ENCODE measurements at places on chromosomes 12 and 14. TPM values are rescaled to one million over a fixed set of nuclear protein-coding genes. Genes with fewer than 3 reads are reported as not detected.

DNA sequence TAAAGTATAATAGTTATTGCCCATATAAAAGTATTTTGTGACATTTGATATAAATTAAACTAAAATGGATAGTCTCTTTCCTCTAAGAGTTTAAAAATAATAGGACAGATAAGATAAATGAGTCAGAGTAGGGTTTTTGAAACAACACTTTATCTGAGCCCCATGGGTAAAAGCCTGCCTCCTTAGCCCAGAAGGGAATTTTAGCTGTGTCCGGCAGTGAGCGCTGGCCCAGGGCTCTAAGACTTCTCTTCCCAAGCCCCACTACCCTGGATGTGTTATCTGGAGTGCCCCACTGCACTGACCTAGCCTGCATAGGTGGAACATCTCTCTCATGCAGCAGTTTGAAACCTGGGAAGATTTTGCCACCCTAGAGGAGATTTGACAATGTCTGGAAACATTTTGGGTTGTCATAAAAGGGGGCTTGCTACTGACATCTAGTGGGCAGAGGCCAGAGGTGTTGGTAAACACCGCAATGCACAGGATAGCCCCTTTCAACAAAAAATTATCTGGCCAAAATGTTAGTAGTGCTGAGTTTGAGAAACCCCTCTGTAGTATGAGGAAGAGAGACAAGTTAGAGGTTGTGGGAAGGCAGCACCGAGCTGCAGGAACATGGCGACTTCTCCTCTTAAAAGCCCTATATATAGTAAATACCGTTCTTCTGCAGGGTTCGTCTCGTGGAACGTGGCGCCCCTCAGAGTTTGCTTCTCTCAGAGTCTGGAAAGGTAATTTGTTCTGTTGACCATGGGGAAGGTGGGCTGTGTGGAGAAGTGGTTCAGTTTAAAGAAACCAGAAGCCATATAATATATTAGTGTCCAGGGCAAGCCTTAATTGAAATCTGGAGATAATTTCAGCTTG, 29.3 kb upstream of the ATF1 start:
- no peak overlapping the region for H3K27ac ChIP-seq
- peak; percentile 30 for DNase-seq
- H3K4me3 ChIP-seq: no peak overlapping the region
- H3K27me3 ChIP-seq: no peaks in the 10 kb centered on the region

DNA sequence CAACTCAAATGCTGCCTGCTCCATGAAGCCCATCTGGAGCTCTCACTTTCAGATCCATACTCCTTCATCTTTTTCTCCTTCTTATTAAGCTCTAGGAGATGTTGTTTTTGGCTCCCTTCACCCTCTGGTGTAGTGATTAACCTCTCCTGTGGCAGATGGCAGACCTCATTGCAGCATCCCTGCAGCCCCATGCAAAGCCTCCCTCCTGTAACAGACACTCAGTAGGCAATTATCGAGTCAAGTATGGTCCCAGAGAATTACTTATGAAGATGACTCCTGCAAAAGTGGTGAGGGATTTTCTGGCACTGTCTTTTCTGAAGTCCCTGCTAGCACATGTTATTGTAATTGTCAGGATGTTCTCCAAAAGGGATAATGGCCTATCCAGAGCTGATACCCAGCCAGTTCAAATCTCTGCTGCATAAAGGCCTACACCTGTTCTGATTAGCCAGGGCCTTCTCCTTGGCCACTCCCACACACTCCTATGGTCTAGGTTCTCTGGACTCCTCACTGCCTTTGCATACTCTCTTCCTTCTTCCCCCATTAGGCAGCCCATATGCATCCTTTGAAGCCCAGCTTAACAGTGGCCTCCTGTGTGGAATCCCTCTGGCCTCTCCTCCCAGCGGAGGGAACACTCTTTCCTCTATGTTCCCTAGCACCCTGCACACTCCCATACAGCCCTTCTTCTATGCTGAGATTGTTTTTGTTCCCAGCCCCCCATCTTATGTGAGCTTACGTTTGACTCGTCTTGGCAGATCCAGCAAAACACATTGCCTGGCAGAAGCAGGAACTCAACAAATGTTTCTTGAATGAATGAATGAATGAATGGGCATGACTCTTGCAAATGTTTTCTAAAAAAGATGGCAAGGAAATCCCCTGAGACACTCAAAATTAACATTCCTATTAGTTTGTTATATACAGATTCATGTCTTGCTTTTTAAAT, 43.9 kb upstream of the MDM1 start:
- H3K27me3 ChIP-seq: peaks cover 3% of the 10 kb centered on the region
- no peak for DNase-seq
- no peak overlapping the region for H3K4me3 ChIP-seq
- H3K36me3 ChIP-seq: no peaks in the 10 kb centered on the region
- H3K27ac ChIP-seq: no peak overlapping the region

GRCh38 chr14:31200702-31200990, 6.9 kb downstream of the HECTD1 start:
- no peaks in the 10 kb centered on the region for H3K27me3 ChIP-seq
- peaks cover 52% of the 10 kb centered on the region for H3K4me1 ChIP-seq
- DNase-seq: no peak
- no peak overlapping the region for H3K27ac ChIP-seq
- no peak overlapping the region for H3K4me3 ChIP-seq

DNA sequence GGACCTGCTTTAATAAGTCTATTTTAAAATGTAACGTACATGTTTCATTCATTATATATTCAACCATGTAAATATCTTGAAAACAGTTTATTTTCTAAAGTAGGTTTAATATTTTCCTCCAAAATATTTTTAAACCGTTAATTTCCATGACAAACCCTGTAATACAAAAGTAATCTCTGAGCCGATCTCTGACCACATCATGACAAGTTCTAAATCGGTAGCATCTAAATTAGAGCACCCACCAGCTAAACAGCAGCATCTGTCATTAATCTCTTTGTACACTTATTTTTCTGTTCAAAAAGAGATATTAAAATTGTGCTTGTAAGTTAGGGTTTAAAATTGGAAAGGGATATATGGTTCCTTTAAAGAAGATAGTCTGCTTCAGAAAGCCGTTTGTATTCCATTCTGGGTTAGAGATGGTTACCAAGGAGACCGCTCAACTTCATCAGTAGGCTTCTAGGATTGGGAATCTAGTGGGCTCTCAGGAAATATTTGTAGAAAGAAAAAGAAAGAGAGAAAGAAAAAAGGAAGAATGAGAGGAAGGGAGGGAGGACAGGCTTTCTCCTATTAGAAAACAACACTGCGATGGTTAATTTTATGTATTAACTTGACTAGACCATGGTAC, 232.5 kb upstream of the FOXN3 start:
- no peaks in the 10 kb centered on the region for H3K36me3 ChIP-seq
- H3K4me1 ChIP-seq: peaks cover 5% of the 10 kb centered on the region
- H3K27ac ChIP-seq: no peak overlapping the region
- H3K27me3 ChIP-seq: no peaks in the 10 kb centered on the region
- DNase-seq: no peak
- no peak overlapping the region for H3K4me3 ChIP-seq

DNA sequence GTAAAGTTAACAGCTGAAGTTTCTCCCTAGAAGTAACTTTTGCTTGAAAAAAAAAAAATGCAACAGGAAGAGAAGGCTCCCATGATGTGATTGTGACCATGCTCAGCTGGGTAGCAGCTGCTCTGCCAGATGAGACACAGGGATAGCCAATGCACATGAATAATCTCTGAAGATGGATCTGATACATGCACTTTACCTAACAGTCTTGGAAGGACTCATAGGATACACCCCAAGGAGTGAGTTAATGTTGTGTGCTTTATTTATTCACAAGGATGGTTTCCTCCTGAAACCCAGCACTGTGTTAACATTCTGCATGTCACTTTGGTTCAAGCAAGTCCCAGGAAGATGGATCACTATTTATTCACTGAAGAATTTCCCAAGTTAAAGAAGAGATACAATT, 46.5 kb downstream of the NDUFA12 start:
- no peak for DNase-seq
- H3K27me3 ChIP-seq: peaks cover 13% of the 10 kb centered on the region
- no peaks in the 10 kb centered on the region for H3K36me3 ChIP-seq
- no peak overlapping the region for H3K4me3 ChIP-seq
- no peaks in the 10 kb centered on the region for H3K4me1 ChIP-seq

DNA sequence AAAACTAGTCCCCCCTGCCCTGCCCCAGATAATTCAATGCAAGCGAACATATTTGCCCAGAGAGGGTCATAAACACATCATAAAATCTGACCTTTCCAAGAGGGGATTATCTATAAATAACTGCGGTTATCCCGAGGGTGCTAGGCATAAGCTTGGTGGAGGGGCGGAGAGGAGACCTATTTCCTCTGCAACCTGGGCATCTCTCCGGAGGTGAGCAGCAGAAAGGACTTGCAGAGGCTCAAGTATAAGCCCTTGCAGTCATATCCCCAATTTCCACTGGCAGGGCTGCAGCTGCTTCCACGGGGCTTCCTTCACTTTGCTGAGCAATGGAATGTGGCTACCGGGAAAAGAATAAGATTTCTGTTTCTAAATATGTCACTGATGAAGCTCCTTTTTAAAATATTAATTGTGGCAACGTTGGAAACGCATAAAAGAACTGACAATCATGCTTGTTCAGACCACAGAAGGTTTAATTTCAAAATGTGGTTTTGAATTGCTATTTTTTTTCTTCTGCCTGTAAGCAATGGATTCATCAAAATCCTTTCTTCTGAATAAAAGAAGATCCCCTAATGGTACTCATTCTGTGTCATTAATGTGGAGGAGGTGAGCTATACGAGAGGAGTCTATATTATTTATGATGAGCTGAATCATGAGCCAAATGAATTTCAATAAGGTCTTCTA, 268.9 kb upstream of the ATP2B1 start:
- H3K36me3 ChIP-seq: no peaks in the 10 kb centered on the region
- no peak for DNase-seq
- no peak overlapping the region for H3K27ac ChIP-seq

The C14orf180 gene
- not detected for total RNA-seq

The PIWIL1 gene
- not detected for total RNA-seq

The SLC25A21 gene
- total RNA-seq: not detected

DNA sequence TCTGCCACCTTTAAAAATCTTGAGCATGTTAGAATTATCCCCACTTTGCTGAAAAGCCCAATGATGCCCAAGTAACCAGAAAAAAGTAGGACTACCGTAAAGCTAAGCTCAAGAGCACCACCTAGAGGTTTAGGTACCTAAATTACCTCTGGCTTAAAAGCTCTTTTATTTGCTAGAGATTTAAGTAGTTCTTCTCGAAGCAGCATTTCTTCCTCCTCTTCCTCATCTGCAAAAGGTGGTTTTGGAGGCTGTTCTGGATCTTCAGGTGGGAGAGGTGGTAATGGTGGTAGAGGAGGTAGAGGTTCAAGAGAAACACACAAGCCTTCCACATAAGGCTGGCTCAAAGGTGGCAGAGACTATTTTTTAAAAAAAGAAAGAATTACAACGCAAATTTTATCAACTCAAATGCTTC, 26.9 kb downstream of the ZFC3H1 start:
- no peaks in the 10 kb centered on the region for H3K27me3 ChIP-seq
- no peak overlapping the region for H3K27ac ChIP-seq
- H3K4me1 ChIP-seq: peaks cover 20% of the 10 kb centered on the region
- H3K4me3 ChIP-seq: no peak overlapping the region

The PAH gene
- total RNA-seq: not detected

GRCh38 chr14:59262717-59263454, 74.4 kb downstream of the DAAM1 start:
- no peak for DNase-seq
- H3K36me3 ChIP-seq: peaks cover 18% of the 10 kb centered on the region
- H3K4me3 ChIP-seq: no peak overlapping the region
- H3K4me1 ChIP-seq: peaks cover 9% of the 10 kb centered on the region
- H3K27ac ChIP-seq: no peak overlapping the region
- no peaks in the 10 kb centered on the region for H3K27me3 ChIP-seq

- H3K27me3 ChIP-seq: peaks cover 2% of the 10 kb centered on the region
- H3K4me3 ChIP-seq: no peak overlapping the region
- no peaks in the 10 kb centered on the region for H3K36me3 ChIP-seq
- no peak overlapping the region for H3K27ac ChIP-seq
- no peak for DNase-seq
These were observed 114.3 kb upstream of the CAND1 start for GRCh38 chr12:67154901-67155300.

DNA sequence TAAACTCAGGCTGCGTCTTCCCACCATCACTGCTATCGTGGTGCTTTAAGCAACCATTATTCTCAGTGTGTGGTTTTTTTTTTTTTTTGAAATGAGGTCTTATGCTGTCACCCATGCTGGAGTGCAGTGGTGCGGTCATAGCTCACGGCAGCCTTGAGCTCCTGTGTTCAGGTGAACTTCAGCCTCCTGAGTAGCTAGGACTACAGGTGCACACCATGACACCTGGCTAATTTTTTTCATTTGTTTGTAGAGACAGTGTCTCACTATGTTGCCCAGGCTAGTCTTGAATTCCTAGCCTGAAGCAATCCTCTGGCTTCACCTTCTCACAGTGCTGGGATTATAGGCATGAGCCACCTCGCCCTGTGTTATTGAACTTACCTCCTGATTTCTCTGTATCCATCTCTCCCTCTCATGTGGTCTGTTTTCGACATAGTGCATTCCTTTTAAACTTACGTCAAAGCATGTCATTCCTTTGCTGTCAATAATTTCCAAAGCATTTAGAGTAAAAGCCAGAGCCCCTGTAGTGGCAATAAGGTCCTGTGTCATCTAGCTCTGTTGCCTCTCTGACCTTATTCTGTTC, 255.5 kb downstream of the SNAPC1 start:
- peaks cover 7% of the 10 kb centered on the region for H3K27me3 ChIP-seq
- H3K27ac ChIP-seq: no peak overlapping the region
- no peaks in the 10 kb centered on the region for H3K4me1 ChIP-seq
- DNase-seq: no peak
- no peak overlapping the region for H3K4me3 ChIP-seq
- no peaks in the 10 kb centered on the region for H3K36me3 ChIP-seq

DNA sequence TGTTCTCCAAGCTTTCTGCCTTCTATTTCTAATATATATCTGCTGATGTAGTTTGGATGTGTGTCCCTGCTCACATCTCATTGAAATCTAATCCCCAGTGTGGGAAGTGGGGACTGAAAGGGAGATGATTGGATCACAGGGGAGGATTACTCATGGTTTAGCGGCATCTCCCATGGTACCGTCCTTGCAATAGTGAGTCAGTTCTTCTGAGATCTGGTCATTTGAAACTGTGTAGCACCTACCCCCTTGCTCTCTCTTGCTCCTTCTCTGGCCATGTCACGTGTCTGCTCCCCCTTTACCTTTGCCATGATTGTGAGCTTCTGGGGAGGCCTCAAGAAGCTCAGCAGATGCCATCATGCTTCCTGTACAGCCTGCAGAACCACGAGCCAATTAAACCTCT, 26.2 kb upstream of the ALX1 start:
- H3K36me3 ChIP-seq: no peaks in the 10 kb centered on the region
- no peak overlapping the region for H3K4me3 ChIP-seq
- DNase-seq: no peak
- H3K4me1 ChIP-seq: no peaks in the 10 kb centered on the region
- no peak overlapping the region for H3K27ac ChIP-seq
- no peaks in the 10 kb centered on the region for H3K27me3 ChIP-seq
